NCI-H1694 treated with DMSO at 0.1 percent for 48 hours (cell line): ENCODE measurements at places on chromosomes 3 and 15.

DNA sequence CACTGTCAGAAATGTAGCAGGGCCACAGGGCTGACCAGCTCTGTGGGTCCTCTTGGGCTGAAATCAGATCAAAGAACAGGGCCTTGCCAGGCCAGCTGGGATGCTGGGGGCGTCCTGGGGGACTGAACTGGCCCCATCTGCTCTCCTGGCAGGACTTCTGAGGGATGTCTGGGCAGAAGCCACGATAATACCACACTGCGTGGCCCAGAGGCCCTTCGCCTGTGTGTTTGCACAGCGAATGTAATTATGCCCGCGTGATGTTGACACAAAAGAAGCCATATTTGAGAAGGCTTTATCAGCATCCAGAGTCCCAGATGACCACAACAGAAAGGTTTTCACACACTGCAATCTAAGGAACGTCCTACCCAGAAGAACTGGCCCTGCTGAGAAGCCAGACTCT lies 174.0 kb downstream of the RAB11A start:
- no peak for DNase-seq

GRCh38 chr15:69478259-69478781 lies 25.7 kb downstream of the RPLP1 start:
- DNase-seq, result peak; percentile 16

DNA sequence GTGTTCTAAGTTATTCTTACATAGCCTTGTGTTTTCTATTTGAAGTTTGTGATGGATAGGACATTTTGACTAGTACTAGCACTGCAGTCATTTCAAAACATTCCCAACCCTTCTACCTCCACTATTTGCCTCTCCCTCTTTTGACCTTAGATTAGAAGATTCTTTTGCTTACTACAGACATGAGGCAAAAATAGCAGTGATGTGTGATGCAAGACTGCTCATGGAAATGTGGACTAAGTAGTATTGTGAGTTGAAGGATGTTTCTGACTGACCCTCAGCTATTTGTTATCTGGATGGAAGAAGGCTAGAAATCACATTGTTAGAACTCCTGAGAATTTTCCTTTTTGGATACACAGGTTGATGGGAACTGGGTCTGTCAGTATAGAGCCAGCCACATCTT lies 45.9 kb downstream of the ATP2C1 start:
- no peak for DNase-seq

GRCh38 chr15:83365370-83365938 lies 81.0 kb upstream of the BNC1 start:
- DNase-seq, result no peak

- DNase-seq, result no peak
Measured at GRCh38 chr3:111336511-111336910, 205.5 kb upstream of the CD96 start.

GRCh38 chr15:101710806-101711205 lies 13.5 kb downstream of the TARS3 start:
- no peak for DNase-seq

DNA sequence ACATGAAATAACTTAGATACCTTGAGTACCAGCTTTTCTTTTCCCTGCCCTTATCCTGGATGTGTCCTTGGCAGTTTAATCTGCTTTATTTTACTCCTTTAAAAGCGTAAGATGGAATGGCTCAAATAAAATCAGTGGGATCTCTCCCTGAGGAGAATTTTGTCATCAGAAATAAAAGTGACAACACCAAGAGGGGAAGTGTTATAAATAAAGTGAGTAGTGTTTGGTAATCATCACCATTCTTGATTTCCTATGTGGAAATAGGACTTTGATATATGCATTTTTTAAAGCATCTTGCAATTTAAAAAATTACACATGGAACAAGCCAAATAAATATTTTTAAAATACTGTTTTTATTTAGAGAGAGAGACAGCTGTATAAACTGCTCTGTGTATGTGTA lies 76.5 kb downstream of the MBNL1 start:
- no peak for DNase-seq

- no peak for DNase-seq
Measured at GRCh38 chr15:84926491-84927230, 42.2 kb downstream of the SLC28A1 start.

- no peak for DNase-seq
Measured at GRCh38 chr3:102374863-102375634, 59.8 kb upstream of the ZPLD1 start.

- no peak for DNase-seq
Measured at GRCh38 chr3:193559100-193559499, 4.4 kb upstream of the ATP13A4 start.
